Esophagus squamous epithelium (tissue), 5 donors: ENCODE measurements at places on chromosomes 6 and 20.

- DNase-seq, result no peak
These were observed 63.0 kb upstream of the TXNDC5 start for GRCh38 chr6:7973584-7973983.

- no peak for DNase-seq
These were observed 16.7 kb upstream of the KHDC1L start for GRCh38 chr6:73242001-73242400.

DNA sequence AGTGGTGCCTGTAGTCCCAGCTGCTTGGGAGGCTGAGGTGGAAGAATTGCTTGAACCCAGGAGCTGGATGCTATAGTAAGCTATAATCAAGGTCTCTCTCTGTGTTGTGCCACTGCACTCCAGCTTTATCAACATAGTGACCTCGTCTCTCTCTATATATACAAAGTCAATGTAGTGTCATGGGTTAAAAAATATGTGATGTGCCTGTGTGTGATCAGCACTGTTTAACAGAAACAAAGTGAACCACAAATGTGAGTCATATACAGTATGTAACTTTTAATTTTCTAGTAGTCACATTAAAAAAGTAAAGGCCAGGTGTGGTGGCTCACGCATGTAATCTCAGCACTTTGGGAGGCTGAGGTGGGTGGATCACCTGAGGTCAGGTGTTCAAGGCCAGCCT lies 85.3 kb upstream of the RNF24 start:
- no peak for DNase-seq

GRCh38 chr20:60123096-60123495 lies 164.9 kb downstream of the CDH26 start:
- DNase-seq, result no peak

DNA sequence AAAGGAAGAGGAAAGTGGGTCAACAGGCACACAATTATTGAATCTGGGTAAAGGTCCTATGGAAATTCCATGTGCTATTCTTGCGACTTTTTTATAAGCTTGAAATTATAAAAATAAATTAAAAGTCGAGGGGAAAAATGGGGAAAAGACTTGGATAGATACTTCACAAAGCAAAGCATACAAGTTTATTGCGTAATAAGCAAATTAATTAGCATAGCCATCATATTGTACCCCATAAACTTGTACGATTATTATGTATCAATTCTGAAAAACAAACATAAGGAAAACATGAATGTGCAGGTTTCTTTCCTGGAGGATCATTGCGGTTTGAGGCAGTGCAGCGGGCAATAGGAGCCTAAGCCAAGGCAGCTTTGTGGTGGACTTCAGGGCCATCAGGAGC lies 351.6 kb upstream of the NOX3 start:
- DNase-seq, result no peak

- no peak for DNase-seq
These were observed 89.0 kb upstream of the NOX3 start for GRCh38 chr6:155544677-155545076.

GRCh38 chr6:132765560-132765959 lies 7.9 kb upstream of the VNN2 start:
- DNase-seq, result no peak

GRCh38 chr6:80789912-80790570 lies 683.6 kb downstream of the BCKDHB start:
- DNase-seq, result no peak

DNA sequence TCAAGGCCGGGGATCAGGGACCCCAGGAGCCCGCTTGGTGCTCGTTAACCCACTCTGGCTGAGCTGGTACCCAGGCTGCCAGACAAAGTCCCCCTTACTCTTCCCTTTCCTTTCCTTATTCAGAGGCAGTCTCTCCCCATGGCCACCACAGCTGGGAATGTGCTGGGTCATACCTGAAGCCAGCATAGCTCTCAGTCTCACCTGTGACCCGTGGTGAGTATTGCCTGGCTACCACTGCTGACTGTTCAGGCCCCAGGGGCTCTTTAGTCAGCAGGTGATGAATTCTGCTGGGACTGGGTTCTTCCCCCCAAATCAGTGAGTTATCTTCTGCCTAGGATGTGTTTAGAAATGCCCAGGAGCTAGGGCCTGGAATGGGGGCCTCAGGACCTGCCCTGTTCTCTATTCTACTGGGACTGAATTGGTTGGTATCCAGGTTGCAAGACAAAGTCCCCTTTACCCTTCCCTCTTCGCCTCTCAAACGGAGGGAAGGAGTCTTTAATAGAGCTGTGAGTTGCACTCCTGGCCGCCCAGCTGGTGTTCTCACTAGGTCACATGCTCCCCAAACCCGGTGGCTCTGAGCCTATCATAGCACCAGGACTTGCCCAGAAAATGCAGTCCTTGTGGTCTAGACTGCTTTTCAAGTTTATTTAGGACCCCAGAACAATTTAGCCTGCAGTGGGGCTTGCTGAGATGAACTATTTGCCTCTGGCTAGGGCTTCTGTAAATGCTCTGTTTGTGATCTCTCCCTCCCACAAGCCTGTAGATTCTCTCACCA lies 64.6 kb downstream of the MYO6 start:
- DNase-seq, result no peak

GRCh38 chr20:58480551-58481336 lies 34.5 kb downstream of the APCDD1L start:
- no peak for DNase-seq

GRCh38 chr6:52015953-52016352 lies 71.5 kb downstream of the PKHD1 start:
- DNase-seq, result no peak

DNA sequence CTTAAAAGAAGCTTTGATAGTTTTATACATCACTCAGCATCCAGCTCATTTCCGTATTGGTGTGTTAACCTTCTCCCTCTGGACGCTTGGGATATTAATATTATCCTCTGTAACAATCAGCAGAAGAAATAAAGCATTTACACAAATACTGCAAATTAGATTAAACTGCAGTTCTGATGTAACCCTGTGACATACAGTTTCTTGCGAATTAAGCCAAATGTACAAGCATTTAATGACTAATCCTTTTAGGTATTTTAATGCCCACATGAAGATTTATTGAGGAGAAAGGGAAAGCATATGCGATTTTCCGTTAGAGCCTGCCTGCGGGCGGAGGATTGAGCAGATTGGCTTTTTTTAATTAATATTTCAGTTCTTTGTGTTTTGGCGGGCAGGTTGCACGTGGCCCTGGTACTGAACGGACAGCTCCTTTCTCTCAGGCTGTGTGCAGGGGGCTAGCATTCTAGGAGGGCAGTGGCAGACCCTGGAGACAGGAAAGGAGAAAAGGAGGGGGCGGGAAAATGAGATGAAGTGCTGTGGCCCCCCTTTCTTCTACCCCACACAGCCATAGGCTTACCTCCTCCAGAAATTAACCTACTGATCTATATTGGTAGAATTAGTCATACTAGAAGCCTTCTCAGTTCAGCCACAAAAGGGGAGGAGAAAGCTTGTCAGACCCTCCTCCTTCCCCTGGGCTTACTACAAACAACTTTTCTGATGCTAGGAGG lies 14.1 kb upstream of the TFAP2D start:
- DNase-seq, result no peak

GRCh38 chr6:24644377-24644776 lies 1.6 kb downstream of the KIAA0319 start:
- DNase-seq, result no peak

DNA sequence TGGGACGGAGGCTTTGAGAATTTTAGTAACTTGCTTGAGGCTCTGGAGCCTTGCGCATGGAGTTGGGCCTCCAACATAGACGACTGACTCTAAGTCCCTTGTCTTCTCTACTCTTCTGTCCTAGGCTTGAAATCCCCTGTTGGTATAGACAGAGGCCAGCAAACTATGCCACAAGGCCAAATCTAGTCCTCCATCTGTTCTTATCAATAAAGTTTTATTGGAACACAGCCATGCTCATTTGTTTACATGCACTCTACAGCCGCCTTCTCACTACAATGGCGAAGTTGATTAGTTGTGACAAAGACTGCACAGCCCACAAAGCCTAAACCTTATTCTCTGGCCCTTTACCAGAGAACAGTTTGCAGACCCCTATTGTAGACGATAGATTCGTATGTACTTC lies 174.1 kb upstream of the ZFP64 start:
- no peak for DNase-seq

DNA sequence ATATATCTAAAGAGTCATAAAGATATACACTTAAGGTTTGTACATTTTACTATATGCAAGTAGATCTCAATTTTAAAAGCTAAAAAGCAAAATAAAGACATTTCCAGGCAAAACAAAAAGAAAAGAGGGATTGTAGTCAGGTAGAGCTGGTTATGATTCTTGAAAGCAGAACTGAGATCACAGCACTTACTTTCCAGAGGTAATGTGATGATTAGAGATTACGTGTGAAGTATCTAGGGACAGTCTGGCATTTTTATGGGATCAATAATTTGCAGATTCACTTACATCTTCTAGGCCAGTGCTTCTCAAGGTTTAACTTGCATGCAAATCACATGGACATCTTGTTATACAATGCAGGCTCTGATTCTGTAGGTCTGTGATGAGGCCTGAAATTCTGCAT lies 595.5 kb downstream of the KIF16B start:
- no peak for DNase-seq

DNA sequence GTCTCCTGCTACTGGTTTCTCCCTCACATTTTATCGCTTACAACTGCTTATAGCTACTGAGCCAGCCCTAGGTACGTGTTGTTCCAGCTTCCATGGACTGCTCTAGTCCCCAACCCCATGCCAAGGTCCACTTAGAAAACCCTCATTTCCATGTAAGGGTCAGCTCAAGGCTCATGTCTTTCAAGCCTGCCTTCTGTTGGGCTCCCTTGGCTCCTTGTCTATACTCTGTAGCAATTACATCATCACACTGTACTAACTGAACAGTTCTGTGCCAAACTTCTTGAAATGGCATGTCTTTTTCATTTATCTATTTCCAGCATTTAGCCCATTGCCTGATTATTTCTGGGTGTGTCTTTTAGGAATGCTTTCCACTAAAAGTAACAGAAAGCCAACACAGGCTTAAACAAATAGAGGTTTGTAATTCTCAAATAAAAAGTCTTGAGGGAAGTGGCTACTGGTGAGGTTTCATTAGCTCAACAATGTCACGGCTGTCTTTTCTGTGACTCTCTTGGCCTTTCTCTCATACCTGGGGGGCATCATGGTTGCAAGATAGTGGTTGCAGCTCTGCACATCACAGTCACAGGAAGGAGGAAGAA lies 317.6 kb downstream of the TPBG start:
- DNase-seq, result no peak

DNA sequence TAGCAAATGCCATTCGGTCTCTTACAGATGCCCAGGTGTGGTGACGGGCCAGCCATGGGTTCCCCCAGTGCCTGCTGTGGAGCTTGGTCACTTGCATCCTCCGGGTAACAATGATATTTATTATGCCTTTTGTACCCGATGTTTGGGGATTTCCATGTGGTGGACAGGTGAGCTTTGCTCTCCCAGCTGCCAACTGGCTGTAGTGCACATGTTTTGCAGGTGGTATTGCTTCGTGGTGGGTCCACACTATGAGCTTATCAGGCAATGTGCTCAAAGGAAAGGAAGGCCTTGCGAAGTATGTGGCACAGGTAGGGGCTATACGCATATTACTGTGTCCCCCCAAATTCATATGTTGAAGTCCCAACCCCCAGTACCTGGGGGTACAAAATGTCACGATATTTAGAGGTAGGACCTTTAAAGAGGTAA lies 4.2 kb upstream of the CTCFL start:
- no peak for DNase-seq

GRCh38 chr6:131062241-131063027 lies 611 bp downstream of the EPB41L2 start:
- DNase-seq, result no peak

- no peak for DNase-seq
These were observed 5.7 kb upstream of the KCNK15 start for GRCh38 chr20:44739942-44740341.

DNA sequence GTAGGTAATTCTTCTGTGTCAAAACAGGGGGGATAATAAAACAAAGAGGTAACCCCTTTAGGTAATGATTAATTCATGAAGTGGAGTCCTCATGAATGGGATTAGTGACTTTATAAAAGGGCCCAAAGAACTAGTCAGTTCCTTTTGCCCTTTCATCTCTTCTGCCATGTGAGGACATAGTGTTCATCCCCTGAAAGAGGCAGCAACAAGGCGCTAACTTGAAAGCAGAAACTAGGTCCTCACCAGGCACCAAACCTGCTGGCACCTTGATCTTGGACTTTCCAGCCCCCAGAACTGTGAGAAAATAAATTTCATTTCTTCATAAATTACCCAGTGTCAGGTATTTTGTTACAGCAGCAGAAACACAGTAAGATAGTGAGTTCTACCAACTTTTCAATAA lies 16.4 kb upstream of the BRPF3 start:
- no peak for DNase-seq

DNA sequence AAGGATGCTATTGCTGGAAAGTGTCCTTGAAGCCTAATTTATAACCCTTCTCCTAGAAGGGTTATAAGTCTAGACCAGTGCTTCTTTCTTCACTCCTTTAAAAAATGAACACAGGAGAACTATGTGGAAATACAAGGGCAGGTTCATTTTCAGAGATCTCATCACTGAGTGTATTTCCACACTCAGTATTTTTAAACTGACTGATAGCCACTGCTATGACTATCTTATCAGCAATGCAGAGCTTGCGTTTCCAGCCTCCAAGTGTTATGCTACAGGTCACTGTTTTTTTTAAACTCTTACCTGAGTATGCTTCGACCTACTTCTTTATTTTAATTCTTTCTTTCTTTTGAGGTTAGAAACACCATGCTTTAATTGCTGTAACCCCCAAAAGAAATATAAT lies 319.1 kb downstream of the ARHGAP18 start:
- DNase-seq, result no peak

DNA sequence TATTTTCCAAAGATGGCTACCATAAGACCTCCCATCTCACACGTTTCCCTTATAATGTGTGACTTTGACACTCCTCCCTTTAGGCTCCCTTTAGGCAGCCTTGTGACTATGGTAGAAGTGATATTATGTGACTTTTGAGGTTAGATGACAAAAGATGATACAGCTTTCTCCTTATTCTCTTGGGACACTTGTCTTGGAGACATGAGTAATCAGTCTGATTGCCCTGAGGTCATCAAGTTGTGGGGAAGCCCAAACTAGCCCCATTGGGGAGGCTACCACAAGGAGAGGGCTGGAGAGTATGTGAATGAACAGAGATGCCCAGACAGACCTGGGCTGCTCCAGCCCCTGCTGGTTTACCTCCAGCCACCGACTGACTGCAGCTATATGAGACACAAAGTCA lies 10.6 kb upstream of the DLK2 start:
- DNase-seq, result no peak

- no peak for DNase-seq
These were observed 14.2 kb downstream of the TFAP2B start for GRCh38 chr6:50832912-50833311.

DNA sequence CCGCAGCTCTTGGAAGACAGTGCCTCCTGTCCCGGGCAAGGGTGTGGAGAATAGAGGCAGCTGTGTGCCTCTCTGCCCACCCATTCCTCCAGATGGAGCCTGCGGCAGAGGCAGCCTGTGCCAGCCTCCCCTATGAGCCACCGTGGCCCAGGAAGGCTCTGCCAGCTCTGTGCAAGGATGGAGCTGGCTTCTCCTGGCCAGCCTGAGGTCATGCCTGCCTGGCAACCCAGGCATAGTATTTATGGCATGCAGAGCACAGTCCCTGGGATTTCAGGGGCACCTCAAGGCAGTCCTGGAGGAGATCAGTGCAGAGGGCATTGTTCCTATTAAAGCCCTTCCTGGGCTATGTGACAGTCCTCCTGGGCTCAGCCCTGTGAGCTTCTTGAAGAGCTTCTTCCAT lies 1.5 kb downstream of the EPB41L1 start:
- no peak for DNase-seq

GRCh38 chr6:63560801-63561287 lies 11.4 kb upstream of the LOC128125822 start:
- DNase-seq, result no peak

GRCh38 chr6:112190164-112190563 lies 64.2 kb downstream of the LAMA4 start:
- DNase-seq, result no peak
